ENCODE measurements at places on chromosomes 5 and 9.

- 0 out of 2 replicates have a peak, but pooled peaks cover 8% of the 10 kb centered on the region for H3K36me3 ChIP-seq
- H3K4me3 ChIP-seq: no peak overlapping the region
- H3K4me1 ChIP-seq: peaks cover 2% of the 10 kb centered on the region
- no peak overlapping the region for H3K27ac ChIP-seq
- H3K27me3 ChIP-seq: no peaks in the 10 kb centered on the region
Observed at GRCh38 chr5:112930082-112930344, 8.0 kb upstream of the REEP5 start.

DNA sequence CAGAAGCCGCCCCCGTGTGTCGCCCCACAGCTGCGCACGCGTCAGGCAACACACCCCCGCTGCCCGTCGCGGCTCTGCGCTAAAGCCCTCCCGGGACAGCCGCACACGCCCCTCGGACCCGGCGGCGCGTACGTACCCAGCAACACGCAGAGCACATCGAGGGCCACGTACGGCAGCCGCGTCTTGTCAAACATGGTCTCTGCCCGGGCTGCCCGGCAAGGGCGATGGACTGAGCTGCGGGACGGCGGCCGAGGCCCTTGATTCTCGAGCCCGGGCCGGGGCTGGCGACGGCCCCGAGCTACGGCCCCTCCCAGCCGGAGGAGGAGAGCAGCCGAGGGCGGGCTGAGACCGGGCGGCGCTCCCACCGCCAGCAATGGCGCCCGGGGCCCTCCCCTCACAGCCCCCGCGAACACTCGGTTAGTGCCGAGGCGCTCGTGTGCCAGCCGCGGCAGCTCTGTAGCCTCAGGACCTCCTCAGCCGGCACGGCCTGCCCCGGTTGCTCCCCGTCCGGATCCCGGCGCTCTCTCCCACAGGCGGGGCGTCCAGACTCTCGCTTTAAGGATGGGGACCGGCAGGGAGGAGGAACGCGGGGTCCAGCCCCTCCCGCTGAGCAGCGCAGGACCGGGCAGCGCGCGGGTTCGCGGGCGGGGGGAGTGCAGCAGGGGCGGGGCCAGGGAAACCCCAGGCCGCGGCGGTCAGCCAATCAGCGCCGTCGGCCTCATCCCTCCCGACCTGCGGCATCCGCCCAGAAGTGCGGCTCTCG is at the start of gene PLPP1:
Gene PLPP1 (minus strand): TSS at position 529 of the 763 bp plus-strand sequence. CDS start 335 bp downstream, at position 194.
- H3K27me3 ChIP-seq: no peaks in the 10 kb centered on the region
- peak within 1 kb of the TSS; percentile 86 for H3K4me3 ChIP-seq
- peak within 1 kb of the TSS; percentile 98 for H3K27ac ChIP-seq
- peak; percentile 92 for DNase-seq
- H3K4me1 ChIP-seq: peaks cover 60% of the 10 kb centered on the region

DNA sequence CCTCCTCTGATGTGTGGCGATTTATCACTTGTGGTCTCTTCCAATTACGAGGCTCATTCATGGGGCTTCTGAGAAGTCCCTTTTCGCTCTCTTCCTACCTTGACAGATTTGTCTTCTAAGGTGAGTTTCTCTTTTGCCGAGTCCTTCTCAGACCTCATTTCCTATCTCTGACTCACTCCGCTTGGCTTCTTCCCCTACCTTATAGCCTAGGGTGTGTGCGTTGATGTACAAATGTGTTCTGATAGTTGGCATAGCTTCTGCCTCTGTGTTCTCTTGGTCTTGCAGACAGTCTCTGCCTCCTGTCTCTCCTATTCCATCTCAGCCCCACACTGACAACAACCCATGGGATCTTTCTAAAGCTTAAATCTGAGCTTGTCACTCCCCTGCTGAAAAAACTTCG is 56.9 kb upstream of the SHB start:
- no peak overlapping the region for H3K27ac ChIP-seq
- H3K4me1 ChIP-seq: no peaks in the 10 kb centered on the region
- no peak overlapping the region for H3K4me3 ChIP-seq
- no peaks in the 10 kb centered on the region for H3K36me3 ChIP-seq
- no peak for DNase-seq

DNA sequence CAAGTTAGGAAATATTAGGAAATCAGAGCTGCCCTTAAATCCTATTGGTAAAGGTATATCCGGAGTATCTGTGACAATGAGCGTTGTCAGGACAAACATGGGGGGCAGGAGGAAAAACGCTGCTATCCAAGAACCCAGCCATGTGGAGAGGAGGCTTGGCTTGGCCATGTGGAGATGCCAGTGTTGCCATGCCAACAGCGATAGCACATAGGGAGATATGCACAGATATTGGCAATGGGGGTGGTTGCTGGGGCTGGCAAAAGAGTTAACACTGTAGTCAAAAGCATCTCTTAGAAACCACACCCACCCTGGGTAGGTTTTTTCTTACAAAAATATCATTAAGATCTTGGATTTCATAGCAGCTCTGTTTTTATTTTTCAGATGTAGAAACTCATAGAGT is 106.4 kb upstream of the ASTN2 start:
- peaks cover 7% of the 10 kb centered on the region for H3K36me3 ChIP-seq
- H3K4me1 ChIP-seq: no peaks in the 10 kb centered on the region
- no peaks in the 10 kb centered on the region for H3K27me3 ChIP-seq
- no peak for DNase-seq
- H3K27ac ChIP-seq: no peak overlapping the region
- H3K4me3 ChIP-seq: no peak overlapping the region

- no peak overlapping the region for H3K27ac ChIP-seq
- H3K36me3 ChIP-seq: no peaks in the 10 kb centered on the region
- no peak overlapping the region for H3K4me3 ChIP-seq
- H3K4me1 ChIP-seq: peaks cover 7% of the 10 kb centered on the region
- no peaks in the 10 kb centered on the region for H3K27me3 ChIP-seq
- DNase-seq: no peak
Observed at GRCh38 chr9:17739736-17740135, 160.9 kb downstream of the SH3GL2 start.

DNA sequence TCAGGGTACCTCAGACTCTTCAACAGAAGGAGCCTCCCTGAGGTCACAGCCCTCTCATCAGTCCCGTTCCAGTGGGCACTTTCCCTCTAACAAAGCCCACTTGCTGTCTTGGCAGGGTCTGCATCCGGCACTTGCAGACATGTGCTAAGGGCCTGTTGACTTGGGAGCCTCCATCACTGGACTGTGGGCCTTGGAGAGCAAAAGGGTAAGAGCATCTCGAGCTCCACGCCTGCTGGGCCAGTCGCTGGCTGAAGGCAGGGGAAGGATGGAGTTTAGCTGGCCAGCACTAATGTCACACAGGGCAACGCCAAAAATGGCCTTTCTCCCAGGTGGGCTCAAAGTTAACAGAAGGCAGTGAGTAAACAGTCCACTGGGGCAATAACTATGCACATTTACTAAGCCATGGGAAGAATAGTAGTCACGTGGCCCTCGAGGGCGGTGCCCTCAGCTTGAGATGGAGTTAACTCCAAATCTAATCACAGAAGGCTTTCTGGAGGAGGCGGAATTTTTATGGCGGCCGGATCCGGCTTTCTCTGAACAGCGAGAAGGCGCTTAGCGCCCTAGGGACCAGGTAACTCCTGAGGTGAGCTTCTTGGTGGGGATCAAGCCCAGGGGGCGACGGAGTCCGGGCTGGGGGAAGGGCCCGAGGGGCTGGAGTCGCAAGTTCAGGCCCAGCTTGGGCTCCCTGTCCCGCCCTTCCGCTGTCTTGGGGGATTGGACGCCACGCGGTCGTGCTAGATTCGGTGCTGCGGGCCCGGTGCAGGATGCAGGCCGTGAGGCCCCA is 2.0 kb upstream of the NSD1 start:
- peak; percentile 41 for DNase-seq
- peaks cover 20% of the 10 kb centered on the region for H3K36me3 ChIP-seq
- H3K4me3 ChIP-seq: peak overlapping the region; percentile 85
- no peaks in the 10 kb centered on the region for H3K27me3 ChIP-seq
- H3K27ac ChIP-seq: peak overlapping the region; percentile 73

- H3K27ac ChIP-seq: peak overlapping the region; percentile 96
- DNase-seq: peak; percentile 70
- peak overlapping the region; percentile 1 for H3K4me3 ChIP-seq
- peaks cover 25% of the 10 kb centered on the region for H3K27me3 ChIP-seq
- H3K4me1 ChIP-seq: peaks cover 70% of the 10 kb centered on the region
- peaks cover 23% of the 10 kb centered on the region for H3K36me3 ChIP-seq
Observed at GRCh38 chr9:89677702-89678395, 73.0 kb downstream of the GADD45G start.

GRCh38 chr5:35143841-35144240 is 86.4 kb downstream of the PRLR start:
- H3K4me1 ChIP-seq: peaks cover 22% of the 10 kb centered on the region
- H3K4me3 ChIP-seq: no peak overlapping the region
- H3K36me3 ChIP-seq: peaks cover 2% of the 10 kb centered on the region
- no peak for DNase-seq

DNA sequence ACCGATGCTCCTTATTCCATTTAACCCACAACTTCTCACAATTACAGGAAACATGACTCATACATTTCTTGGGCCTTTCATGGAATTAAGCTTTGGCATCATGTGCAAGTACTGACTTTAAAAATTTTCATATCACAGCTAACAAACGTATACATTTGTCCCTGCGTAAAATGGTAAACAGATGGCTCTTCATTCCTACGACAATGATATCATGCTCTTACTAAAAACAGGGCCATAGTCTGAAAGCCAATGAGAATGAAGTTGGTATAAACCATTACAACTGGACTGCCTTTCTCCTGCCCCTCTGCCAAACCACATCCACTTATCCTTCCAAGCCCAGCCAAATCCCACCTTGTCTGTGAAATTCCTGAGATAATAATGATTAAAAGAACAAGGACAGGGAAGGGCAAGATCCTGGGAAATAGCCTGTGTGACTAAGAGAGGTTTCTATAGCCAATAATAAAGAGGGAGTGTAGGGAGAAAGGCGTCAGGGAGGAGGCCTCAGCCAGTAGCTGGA is 44.9 kb upstream of the ZNF366 start:
- H3K4me1 ChIP-seq: peaks cover 52% of the 10 kb centered on the region
- no peaks in the 10 kb centered on the region for H3K36me3 ChIP-seq
- no peaks in the 10 kb centered on the region for H3K27me3 ChIP-seq
- DNase-seq: no peak
- H3K27ac ChIP-seq: no peak overlapping the region
- H3K4me3 ChIP-seq: no peak overlapping the region

GRCh38 chr9:99057665-99058625 is 47.0 kb upstream of the TGFBR1 start:
- H3K36me3 ChIP-seq: no peaks in the 10 kb centered on the region
- no peak overlapping the region for H3K27ac ChIP-seq
- H3K27me3 ChIP-seq: peaks cover 3% of the 10 kb centered on the region
- no peak overlapping the region for H3K4me3 ChIP-seq

GRCh38 chr5:1152156-1152555 is 40.3 kb upstream of the SLC12A7 start:
- H3K4me1 ChIP-seq: peaks cover 7% of the 10 kb centered on the region
- peaks cover 29% of the 10 kb centered on the region for H3K27me3 ChIP-seq
- DNase-seq: no peak

GRCh38 chr5:53971131-53971530 is 339.2 kb downstream of the ARL15 start:
- peaks cover 5% of the 10 kb centered on the region for H3K4me1 ChIP-seq
- no peak overlapping the region for H3K4me3 ChIP-seq
- no peak overlapping the region for H3K27ac ChIP-seq
- H3K36me3 ChIP-seq: 0 out of 2 replicates have a peak, but pooled peaks cover 3% of the 10 kb centered on the region

DNA sequence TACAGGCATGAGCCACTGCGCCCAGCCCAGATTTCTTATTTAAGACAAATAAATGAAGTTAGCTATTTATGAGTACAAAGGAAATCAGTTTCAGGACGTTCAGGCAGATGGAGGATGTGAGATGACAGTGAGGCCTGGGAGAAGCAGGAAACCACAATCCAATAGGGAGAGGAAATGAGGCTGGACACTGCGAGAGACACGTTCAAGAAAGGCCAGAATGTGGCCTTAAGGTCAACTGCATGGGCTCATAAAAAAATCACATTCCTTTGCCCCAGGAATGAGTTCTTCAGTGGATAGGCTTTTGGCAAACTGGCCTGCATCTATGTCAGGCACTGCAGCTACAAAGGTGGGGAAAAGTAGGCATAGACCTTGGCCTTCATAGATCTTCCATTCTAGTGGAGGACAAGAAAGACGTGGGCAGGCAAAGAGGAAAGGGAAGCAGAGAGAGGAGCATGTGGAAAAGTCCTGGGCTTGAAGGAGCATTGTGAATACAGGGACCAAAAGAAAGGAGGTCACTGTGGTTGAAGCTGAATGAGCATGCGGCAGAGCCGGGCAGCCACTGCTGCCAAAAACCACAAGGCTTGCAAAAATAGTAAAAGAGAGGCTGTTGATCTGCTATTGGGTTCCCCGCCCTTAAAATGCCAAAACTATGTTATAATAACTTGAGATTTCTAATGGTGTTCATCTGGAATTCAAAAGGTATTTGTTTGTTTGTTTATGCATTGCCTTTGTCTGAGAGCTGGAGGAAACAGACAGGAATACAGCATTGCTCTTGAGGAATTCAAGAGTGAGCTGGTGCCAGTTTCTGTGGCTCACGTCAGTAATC is 133.0 kb downstream of the GNA14 start:
- H3K27ac ChIP-seq: no peak overlapping the region
- peaks cover 12% of the 10 kb centered on the region for H3K4me1 ChIP-seq
- DNase-seq: no peak
- H3K36me3 ChIP-seq: 0 out of 2 replicates have a peak, but pooled peaks cover 3% of the 10 kb centered on the region
- H3K4me3 ChIP-seq: no peak overlapping the region
- no peaks in the 10 kb centered on the region for H3K27me3 ChIP-seq

DNA sequence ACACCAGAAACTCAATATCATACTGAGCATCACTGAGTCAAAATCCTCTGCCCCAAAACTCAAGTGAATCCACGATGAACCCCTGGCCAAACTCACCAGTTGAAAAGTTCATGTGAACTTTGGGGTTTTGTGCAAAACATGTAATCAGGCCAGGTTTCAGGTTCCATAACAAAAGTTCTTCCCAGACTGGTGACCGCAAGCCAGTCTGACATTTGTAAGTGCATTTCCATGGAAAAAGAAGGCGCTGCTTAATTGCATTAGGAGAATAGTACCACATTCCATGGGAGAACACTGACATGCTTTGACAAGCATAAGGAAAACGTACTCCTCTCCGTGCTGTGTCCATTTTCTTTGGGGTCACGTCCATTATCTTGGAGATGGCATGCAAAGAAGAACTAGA is 567.0 kb downstream of the BNC2 start:
- H3K27me3 ChIP-seq: peaks cover 3% of the 10 kb centered on the region
- H3K27ac ChIP-seq: no peak overlapping the region
- no peak overlapping the region for H3K4me3 ChIP-seq
- peaks cover 6% of the 10 kb centered on the region for H3K36me3 ChIP-seq
- peaks cover 7% of the 10 kb centered on the region for H3K4me1 ChIP-seq

GRCh38 chr9:15010581-15010980 is 100.4 kb upstream of the FREM1 start:
- DNase-seq: no peak
- no peaks in the 10 kb centered on the region for H3K36me3 ChIP-seq
- no peaks in the 10 kb centered on the region for H3K4me1 ChIP-seq
- no peak overlapping the region for H3K4me3 ChIP-seq
- H3K27ac ChIP-seq: no peak overlapping the region
- H3K27me3 ChIP-seq: no peaks in the 10 kb centered on the region

- H3K27me3 ChIP-seq: no peaks in the 10 kb centered on the region
- no peak overlapping the region for H3K4me3 ChIP-seq
- no peaks in the 10 kb centered on the region for H3K36me3 ChIP-seq
- H3K27ac ChIP-seq: no peak overlapping the region
Observed at GRCh38 chr5:76177978-76178377, 94.8 kb downstream of the SV2C start.
